ENCODE measurements at places on chromosomes 2 and 18.

GRCh38 chr2:235343869-235344268 lies 150.0 kb upstream of the AGAP1 start:
- DNase-seq = no peak

GRCh38 chr2:184646593-184646992 lies 48.3 kb downstream of the ZNF804A start:
- DNase-seq = no peak

GRCh38 chr2:237143676-237144440 lies 58.2 kb downstream of the COPS8 start:
- DNase-seq = peak; percentile 67

DNA sequence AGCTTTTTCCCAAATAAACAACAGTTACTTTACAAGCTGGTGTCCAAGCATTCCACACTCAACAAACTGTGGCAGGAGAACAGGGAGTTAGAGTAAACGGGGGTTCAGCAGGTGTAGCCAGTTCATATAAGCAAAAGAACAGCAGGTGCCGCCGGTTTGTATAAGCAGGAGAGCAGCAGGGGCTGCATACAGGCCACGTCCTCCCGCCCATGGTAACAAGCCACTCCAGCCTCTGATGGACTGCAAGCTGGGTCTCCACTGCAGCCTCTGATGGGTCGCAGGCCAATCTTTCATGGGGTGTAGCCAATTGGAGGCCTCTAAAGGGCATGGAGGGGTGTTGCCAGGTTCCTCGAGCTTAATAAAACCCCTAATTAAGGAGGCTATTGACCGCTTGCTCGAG lies 189.3 kb downstream of the ANKRD30B start:
- no peak for DNase-seq

DNA sequence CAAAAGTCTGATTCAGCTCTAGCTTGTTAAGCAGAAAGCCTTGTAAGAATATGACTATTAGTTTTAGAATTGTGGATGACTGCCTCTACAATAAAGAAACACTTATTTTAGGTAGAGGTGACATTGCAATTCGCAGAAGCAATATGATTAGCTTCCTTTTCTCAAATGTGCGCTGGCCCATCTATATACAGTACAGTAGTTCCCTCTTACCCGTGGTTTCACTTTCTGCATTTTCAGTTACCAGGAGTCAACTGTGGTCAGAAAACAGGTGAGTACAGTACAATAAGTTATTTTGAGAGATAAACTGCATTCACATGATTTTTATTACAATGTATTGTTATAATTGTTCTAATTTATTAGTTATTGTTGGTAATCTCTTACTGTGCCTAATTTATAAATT lies 405.1 kb downstream of the GPD2 start:
- DNase-seq = no peak

GRCh38 chr18:41713969-41714825 lies 240.8 kb upstream of the PIK3C3 start:
- no peak for DNase-seq

DNA sequence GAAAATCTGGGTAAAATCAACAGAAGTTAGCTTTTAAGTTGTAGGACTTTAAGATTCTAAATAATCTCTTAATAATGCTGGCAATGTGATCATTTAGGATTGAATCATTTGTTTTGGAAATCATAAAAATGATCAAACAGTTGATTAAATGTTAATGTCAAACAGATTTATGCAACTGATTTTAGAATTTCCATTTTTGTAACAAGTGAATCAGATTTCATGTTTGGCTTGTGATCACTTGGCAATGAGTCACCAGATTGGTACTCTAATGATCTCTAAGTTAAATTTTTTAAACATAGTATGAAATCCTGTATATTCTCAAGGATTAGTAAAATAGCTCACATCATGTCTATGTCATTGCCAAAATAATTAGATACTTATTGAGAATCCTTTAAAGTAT lies 50.1 kb upstream of the UNC80 start:
- DNase-seq = no peak

GRCh38 chr2:223306371-223306770 lies 254.4 kb downstream of the KCNE4 start:
- no peak for DNase-seq

DNA sequence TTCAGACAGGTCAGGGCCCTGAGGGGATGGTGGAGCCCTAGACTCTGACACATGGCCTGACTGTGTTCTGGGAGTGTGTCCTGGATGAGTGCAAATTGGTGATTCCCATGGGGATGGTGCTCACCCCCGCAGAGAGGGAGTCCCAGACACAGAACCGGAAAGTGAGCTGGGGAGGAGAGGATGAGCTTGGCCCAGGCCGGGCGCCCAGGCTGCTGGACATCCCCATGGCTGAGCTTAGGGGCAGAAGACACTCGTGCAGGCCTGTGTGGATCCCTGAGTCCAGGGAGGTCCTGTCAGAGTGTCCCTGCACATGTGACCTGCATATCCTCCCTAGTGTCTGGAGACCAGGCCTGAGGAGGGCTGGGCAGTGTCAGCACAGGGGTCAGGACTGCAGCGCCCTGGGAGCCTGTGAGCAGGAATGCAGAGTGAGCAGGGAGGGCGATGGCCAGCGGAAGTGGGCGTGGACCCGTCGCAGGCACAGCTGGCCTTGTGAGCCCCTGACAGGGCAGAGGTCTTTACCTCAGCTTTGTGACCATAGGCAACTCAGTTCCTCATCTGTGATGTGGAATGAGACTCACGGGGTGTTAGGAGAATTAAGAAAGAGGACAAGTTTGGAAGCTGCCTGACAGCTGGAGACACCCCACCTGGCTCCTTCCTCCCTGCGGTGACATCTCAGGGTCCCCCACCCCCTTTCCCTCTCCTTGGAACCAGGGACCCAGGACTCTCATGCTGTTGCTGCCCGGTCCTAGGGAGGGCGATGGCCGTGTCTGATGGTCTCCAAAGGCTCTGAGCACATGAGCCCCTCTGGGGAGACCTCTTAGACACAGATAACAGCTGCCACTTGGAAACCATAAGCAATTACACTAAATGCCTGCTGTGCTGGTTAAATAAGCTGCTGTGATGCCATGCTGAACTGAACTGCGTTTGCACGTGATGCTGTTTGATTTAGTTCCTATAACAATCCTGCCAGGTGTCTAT lies 62.6 kb upstream of the HS6ST1 start:
- DNase-seq = no peak

GRCh38 chr2:213016166-213016983 lies 135.0 kb downstream of the IKZF2 start:
- no peak for DNase-seq

DNA sequence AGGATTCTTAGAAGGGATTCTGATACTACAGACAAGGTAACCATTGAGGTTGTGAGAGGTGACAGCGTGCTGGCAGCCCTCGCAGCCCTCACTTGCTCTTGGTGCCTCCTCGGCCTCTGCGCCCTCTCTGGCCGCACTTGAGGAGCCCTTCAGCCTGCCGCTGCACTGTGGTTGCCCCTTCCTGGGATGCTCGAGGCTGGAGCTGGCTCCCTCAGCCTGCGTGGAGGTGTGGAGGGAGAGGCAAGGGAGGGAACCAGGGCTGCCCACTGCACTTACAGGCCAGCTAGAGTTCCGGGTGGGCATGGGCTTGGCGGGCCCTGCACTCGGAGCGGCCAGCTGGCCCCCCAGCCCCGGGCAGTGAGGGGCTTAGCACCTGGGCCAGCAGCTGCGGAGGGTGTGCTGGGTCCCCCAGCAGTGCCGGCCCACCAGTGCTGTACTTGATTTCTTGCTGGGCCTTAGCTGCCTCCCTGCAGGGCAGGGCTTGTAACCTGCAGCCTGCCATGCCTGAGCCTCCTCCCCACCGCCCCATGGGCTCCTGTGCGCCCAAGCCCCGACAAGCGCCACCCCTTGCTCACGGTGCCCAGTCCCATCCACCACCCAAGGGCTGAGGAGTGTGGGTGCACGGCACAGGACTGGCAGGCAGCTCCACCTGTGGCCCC lies 23.9 kb upstream of the RIT2 start:
- DNase-seq = no peak

GRCh38 chr2:201261471-201261870 lies 1.1 kb downstream of the CASP8 start:
- no peak for DNase-seq

- no peak for DNase-seq
Measured at GRCh38 chr2:37460896-37461229, 116.4 kb downstream of the QPCT start.

GRCh38 chr18:47283476-47283875 lies 32.0 kb upstream of the SKOR2 start:
- DNase-seq = no peak

- DNase-seq = no peak
Measured at GRCh38 chr18:25231327-25231691, 120.7 kb downstream of the ZNF521 start.

DNA sequence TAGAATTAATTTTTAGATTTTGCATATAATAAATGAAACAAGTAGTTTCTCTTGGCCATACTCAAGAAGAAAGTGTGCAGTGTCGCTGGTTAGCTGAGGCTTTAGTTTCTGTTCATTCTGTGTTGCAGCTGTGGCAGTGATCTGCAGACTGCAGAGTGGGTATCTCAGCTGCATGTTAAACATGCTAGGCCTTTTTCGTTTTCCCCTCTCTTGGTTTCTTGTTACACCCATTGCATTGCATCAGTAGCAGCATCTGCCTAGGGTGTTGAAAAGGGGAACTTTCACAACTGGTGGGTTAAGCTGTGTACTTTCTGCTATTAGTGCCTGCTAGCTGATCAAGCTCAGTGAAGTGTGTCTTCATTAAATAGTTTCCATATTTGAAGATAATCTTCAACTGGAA lies 51.3 kb downstream of the ACSL3 start:
- no peak for DNase-seq

- DNase-seq = peak; percentile 95
Measured at GRCh38 chr18:63817441-63818051, 42.3 kb downstream of the SERPINB7 start.

GRCh38 chr2:205747829-205748386 lies 65.6 kb downstream of the NRP2 start:
- DNase-seq = no peak

- no peak for DNase-seq
Measured at GRCh38 chr2:224895377-224895776, 146.9 kb downstream of the DOCK10 start.

GRCh38 chr2:17311771-17312511 lies 206.3 kb downstream of the RAD51AP2 start:
- no peak for DNase-seq

GRCh38 chr18:58541789-58542425 lies 87.0 kb downstream of the ALPK2 start:
- peak; percentile 90 for DNase-seq

DNA sequence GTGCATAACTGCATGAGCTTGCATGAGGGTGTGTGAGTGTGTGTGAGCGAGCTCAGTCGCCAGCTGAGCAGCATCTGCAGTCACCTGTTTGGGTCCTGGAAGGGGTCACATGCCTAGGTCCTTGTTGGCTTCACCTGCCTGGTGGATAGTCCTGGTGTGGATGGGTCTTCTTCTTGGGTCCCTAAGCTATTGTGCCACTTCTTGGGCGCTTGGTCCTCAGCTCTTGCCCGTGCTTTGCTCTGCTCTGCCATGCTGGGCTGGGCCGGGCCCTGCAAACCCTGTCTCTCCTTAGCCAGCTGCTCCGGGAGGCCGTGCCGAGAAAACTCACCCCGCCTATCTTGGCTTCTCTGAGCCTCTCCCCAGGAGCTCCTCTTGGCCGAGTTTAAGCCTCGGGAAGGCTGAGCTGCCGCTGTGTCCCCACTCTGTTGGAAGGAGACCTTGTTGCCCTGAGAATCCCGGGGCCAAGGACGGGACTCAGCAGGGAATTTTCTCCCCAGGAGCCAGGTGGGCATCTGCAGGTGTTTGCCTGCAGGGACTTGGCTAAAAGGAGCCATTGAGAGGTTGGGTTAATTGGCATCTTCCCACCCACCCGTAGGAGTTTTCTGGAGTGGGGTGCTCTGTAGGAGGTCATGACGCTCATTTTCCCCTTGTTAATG lies 300.8 kb downstream of the NDUFA10 start:
- DNase-seq = no peak

DNA sequence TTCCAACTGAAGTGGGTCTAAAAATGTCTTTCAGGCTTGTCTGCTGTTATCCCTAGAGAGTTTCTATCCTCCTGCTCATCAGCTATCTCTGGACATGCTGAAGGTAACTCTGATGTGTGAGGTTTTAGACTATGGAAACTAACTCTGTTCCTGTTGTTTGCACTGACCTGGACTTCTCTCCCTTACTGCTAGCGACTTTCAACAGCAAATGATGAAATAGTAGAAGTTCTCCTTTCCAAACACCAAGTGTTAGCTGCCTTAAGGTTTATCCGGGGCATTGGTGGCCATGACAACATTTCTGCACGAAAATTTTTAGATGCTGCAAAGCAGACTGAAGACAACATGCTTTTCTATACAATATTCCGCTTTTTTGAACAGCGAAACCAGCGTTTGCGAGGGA lies 26.9 kb downstream of the RMC1 start:
- no peak for DNase-seq

DNA sequence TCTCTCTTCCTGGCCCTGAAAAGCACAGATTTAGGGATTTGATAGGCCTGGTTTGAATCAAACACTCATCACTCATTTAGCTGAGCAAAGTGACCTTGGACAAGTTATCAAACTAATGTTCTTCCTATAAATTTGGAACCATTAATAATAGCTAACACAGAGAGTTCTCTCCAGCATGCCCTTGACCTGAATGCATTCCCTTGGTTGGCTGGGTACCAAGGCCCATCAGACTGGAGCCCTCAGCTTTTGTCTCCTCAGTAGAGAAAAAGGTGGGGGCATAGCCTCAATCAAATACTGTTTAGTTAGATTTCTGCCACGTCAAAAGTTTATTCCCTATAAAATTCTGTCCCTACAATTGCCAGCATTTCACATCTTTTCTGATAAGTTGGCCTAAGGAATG lies 13.8 kb upstream of the MRPL19 start:
- no peak for DNase-seq

- no peak for DNase-seq
Measured at GRCh38 chr2:17317439-17317976, 200.7 kb downstream of the RAD51AP2 start.

GRCh38 chr18:62131301-62131909 lies 55.5 kb downstream of the PIGN start:
- peak; percentile 3 for DNase-seq

DNA sequence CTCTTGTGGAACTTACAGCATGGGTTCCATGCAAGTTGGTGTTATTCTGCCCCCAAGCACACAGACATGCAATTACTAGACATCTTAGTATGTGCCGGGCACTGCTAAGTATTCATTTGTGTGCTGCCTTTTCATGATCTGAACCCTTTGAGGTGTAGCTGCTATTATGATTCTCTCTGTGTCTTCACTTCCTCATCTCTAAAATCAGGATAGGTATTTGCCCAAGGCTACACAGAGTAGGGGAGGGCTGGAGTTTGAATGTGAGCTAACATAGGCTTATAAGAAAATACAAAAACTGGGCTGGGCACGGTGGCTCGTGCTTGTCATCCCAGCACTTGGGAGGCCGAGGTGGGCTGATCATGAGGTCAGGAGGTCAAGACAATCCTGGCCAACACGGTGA lies 27.2 kb downstream of the FASTKD2 start:
- DNase-seq = no peak

DNA sequence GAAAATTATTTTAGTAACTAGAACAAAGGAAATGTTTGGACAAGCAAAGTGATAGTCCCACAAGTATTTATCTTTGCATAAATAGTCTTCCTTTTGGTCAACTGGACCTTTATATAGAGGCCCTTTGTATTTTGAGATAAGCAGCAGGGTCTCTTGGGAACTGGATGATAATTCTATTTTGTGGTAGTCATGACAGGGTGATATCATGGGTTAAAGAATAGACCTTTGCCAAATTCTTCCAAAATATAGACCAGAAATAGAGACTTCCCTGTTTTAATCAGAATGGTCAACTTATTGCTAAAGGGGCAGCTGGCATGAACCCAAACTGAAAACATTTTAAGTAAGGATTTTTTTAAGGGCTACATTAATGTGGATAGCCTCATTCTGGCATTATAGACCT lies 10.5 kb downstream of the PLEK start:
- DNase-seq = no peak

GRCh38 chr18:47964053-47964452 lies 33.6 kb upstream of the SMAD2 start:
- DNase-seq = no peak

Data from GM04503 (cell line).